ENCODE measurements at places on chromosomes 7 and 10.

DNA sequence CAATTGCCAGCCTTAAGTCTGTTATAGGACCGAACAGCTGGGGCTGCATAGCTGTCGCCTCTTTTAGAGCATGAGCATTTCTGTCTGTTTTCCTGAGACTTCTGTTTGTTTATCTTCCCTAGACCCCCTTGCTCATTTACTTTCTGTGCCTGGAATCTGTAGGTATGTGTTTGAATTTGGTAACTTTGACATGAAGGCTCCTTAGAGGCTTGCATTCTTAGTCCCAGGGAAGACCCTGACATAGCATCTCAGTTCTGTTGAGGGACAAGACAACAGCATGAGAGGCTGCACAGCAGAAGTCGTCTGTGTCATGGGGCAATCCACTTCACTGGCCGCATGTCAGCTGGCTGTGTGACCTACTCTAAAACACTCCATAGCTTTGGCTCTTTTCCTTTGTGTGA, 58.7 kb downstream of the KLHDC10 start:
- DNase-seq = no peak

GRCh38 chr7:3312583-3312982, 11.5 kb downstream of the SDK1 start:
- DNase-seq = no peak

- no peak for DNase-seq
Observed at GRCh38 chr7:25906003-25906402, 246.0 kb upstream of the NFE2L3 start.

DNA sequence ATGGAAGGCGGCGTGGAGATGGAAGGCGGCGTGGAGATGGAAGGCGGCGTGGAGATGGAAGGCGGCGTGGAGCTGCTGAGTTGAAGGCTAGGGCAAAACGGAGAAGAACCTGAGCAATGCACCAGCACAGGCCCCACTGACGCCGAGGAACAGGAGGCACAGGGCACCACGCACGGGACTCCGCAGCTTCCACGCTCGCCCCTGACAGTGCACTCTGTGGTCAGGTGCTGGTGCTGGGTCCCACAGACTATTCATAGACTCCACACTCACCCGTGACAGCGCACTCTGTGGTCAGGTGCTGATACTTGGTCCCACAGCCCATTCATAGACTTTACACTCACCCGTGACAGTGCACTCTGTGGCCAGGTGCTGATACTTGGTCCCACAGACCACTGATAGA, 34.0 kb downstream of the CPXM2 start:
- DNase-seq = no peak

GRCh38 chr10:99941942-99942820, 67.6 kb downstream of the DNMBP start:
- no peak for DNase-seq

Measured in stimulated activated CD4-positive, alpha-beta T cell treated with anti-CD3 and anti-CD28 coated beads, Interleukin-15, amount 100 ng/mL, for 48 hours (primary cell).